Fibroblast of lung (primary cell): ENCODE measurements at places on chromosomes 2 and 18.

- no peak for DNase-seq
These were observed 50.4 kb downstream of the ALMS1 start for GRCh38 chr2:73436019-73436418.

- no peak for DNase-seq
These were observed 124.0 kb downstream of the PKP4 start for GRCh38 chr2:158580760-158581159.

DNA sequence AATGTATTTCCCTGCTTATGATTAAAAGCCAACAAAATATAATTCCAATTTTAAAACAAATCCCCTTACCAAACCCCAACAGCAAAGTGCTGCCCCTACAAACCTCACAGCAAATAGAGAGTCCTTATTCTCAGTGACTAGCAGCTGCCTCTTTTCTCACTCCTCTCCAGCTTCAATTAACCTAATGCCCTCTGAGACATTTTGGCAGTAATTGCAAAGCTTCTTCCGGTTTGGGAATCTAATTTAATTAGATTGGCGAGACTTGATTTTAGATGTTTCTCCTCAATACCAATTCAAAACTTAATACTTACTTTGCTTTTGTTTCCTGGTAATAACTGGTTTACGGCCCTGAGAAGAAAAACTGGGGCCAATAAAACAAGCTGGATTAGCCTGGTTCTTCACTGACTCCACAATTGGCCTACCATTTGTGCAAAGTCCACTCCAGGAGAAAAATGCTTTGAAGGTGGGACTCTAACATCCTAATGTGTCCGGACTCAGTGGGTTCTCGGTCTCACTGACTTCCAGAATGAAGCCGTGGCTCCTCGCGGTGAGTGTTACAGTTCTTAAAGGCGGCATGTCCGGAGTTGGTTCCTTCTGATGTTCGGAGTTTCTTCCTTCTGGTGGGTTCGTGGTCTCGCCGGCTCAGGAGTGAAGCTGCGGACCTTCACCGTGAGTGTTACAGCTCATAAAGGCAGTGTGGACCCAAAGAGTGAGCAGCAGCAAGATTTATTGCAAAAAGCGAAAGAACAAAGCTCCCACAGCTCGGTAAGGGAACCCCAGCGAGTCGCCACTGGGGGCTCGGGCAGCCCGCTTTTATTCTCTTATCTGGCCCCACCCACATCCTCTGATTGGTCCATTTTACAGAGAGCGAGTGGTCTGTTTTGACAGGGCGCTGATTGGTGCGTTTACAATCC is 52.8 kb downstream of the SLC35F5 start:
- no peak for DNase-seq

DNA sequence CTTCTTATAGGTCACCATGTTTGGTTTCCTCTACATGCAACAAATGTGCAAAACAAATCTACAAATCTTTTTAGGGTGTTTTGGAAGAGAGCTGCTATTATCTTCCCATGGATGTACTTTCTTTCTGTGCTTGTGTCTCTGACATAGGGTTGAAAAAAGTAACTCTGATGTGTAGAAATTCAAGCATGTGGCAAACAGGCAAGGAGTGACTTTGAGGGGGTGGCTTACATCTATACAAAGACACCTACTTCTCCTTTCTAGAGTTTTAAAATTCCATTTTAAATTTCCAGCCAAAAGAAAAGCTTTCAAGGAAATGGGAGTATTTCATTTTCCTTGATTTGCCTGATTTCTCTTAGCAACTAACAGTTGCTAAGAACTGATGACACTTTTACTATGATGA is 904.8 kb upstream of the CELF4 start:
- no peak for DNase-seq

DNA sequence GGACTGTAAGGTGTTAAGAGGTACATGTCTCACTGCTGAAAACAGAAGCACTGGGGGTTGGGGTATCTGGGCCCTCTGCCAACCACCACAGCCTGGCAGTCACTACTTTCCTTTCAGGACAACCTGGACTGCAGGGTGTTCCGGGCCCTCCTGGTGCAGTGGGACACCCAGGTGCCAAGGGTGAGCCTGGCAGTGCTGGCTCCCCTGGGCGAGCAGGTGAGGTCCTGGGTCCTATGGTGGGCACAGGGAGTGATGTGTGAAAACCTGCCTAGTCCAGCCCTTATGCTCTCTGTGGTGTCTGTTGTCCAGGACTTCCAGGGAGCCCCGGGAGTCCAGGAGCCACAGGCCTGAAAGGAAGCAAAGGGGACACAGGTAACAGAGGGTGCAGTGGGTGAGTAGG is 40.0 kb downstream of the MARCO start:
- no peak for DNase-seq

- no peak for DNase-seq
These were observed 804.4 kb downstream of the EPHA4 start for GRCh38 chr2:220767591-220768255.

DNA sequence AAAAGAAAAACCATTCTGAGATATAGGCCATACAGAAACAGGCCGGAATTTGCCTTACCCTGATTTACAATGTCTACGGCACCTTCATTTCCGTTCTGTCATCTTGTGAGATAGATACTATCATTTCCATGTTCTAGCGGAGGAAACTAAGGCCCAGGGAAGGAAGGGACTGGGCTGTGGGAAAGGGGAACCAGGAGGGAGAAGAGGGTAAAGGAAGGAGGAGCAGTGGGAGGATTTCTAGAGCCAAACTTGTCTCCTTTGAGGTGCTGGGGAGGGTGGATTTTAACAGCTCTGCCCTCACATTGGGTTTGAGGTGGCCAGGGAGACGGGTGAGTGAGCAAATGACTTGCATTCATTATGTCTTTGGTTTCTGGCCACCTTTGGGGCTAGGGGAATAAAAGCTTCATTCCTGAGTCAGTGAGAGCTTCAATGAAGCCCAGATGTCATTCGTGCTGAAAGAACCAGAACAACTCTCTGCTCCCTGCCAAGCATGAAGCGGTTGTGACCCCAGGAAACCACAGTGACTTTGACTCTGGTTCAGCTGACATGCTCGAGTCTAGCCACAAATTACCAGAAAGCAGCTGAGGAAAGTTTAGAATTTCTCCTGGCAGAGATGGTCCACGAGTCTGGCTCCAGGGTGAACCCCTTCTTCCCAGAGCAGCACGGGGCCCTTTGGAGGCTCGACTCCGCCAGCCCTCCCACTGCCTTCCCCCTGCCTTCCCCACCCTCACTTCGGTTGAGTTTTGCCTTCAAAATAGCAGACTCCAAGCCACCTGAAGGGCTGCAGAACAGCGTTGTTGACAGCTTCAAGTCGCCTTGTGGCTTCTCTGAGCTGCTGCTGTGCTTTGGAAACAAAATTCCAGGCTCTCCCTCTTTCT is 3.8 kb downstream of the ACTG2 start:
- DNase-seq: peak; percentile 88

DNA sequence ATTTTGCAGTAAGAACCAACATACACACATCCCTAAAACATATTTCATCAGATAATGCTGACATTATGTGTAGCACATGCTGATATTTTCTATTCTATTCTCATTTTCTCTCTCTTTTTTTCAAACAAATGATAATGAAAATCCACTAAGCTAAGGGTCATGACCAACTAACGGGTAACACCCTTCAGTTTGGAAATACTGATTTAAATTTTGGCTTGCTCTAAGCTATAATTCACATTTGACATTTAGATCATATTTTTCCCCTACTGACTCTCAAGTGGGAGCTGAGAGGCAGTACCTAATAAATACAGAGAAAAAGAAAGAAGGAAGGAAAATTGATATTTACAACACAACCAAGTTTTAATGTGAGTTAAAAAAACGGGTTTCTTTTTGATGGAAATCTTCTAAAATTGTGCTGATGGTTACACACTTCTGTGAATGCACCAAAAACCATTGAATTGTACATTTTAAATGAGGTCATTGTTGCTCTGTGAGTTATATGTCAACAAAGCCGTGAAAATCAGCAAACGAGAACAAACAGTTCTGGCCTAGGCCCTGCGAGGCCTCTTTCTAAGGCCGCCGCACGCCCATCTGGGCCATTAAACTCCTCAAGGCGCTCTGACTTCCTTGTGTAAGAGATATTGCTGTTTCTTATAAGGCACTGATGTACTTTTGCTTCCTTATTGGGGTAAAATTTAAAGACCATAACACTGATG is 124.2 kb downstream of the GALR1 start:
- DNase-seq: no peak

GRCh38 chr2:23327416-23327815 is 57.6 kb upstream of the KLHL29 start:
- DNase-seq: no peak

DNA sequence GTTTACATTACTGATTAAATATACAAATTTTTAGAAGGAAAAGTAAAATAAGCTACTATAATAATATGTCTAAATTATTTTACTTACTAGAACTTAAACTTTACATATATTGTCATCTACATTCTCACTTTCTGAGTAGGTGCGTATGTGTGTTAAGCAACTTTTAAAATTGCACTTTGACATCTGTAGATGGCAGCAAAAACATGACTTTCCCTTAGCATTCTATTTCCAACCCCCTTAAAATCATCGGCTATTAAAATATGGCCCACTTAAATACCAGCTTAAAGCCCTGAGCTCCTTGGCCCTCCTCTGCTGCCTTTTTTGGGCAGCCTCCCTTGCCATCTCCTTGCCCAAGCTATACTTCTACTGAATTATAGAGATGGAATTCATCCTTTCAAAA is 78.0 kb downstream of the UPP2 start:
- DNase-seq: peak; percentile 54

- no peak for DNase-seq
These were observed 72.6 kb downstream of the STK39 start for GRCh38 chr2:168174756-168175155.
